Hematopoietic multipotent progenitor cell treated with erythropoietin and hydrocortisone succinate and interleukin-3 and kit ligand, for 15 days (in vitro differentiated cells): ENCODE measurements at places on chromosomes 3 and 15.

GRCh38 chr3:25156626-25157025 lies 271.4 kb upstream of the RARB start:
- no peak for DNase-seq

- DNase-seq = no peak
These were observed 102.6 kb upstream of the PRR20G start for GRCh38 chr3:127390365-127391025.

GRCh38 chr3:64131725-64132469 lies 93.4 kb downstream of the PRICKLE2 start:
- no peak for DNase-seq

- DNase-seq = no peak
These were observed 7.9 kb upstream of the BNC1 start for GRCh38 chr15:83292317-83292716.

DNA sequence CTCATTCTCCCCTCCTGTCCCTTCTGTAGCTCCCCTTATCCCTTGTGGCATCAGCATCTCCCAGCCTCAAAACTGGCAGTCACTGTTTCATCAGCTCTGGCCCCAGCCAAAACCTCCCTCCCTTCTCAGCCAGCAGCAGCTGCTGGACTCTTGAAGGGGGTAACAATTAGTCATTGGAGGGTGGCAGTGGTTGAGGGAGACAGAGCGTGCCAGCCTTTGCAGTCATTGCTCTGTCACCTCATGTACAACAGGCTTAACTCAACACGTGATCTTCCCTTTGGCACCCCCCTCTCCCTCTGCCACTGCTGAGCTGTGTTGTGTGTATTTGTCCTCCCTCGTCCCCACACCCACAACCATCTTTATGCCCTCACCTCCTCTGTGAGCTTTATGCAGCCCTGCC lies 28.2 kb downstream of the RBP2 start:
- DNase-seq = no peak

- no peak for DNase-seq
These were observed 28.6 kb downstream of the KCNAB1 start for GRCh38 chr3:156148946-156149381.

DNA sequence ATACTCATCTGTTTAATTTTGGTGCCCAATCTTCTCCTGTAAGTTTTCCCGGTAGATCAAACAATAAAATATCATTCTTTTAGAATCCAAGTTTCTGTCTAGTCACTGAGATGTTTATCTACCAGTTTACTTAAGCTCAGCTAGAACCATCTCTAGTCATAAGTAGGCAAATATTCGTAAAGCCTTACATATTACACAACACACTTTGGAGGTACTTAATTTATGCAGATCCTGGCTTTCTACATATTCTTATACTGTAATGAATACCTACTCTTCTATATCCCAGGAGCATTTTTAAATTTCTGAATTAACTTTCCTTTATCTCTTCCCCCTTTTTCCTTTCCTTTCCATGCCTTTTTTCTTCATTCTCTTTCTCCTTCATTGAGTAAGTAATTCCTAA lies 185.9 kb upstream of the ZBTB20 start:
- DNase-seq = no peak

DNA sequence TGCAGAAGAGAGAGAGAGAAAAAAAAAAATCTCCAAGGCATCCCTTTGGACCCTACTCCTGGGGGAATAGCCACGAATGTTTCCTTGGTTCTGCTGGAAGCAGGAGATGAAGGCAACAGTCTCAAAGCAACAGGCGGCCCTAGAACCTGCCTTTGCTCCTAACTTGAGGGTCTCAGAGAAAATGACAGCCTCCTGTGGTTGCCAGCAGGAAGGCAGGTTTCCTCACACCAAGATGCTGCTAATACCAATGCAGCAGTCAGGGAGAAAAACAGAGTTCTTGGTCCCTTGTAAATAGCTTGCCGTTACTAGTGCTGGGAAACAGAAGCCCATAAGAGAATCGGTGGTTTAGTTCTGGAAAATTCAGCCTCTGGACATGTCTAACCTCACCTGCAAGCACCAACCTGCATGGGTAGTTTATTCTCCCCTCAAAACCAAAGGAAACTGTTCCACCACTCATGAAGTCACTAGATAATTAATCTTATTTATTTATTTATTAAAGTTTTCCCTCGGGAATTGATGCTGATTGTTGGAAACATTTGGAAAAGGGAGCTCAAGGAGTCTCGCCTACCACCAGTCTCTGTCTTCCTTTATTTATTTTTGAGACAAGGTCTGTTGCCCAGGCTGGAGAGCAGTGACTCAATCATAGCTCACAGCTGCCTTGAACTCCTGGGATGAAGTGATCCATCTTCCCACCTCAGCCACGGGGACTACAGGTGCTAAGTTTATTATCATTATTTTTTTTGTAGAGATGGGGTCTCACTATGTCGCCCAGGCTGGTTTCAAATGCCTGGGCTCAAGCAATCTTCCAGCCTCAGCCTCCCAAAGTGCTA lies 883 bp upstream of the FRMD4B start:
- no peak for DNase-seq

DNA sequence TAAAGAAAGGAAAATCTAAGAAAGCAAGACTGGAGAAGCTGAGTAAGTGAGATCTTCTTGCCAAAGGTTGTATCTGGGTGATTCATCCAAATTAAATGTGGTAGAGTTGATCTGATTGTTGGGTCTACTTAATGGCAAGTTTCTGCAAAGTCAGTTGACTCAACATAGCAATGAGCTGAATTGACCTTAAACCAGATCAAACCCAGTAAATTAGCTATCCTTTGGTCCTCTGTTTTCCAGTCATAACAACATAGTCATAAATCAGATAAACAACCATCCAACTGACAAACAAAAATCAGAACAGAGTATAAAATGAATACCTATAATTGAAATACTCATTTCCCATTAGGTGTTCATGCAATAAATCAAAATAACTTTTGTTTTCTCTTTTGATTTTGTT lies 142.6 kb upstream of the CFAP20DC start:
- DNase-seq = no peak

- DNase-seq = no peak
These were observed 59.1 kb downstream of the SST start for GRCh38 chr3:187610981-187611511.

DNA sequence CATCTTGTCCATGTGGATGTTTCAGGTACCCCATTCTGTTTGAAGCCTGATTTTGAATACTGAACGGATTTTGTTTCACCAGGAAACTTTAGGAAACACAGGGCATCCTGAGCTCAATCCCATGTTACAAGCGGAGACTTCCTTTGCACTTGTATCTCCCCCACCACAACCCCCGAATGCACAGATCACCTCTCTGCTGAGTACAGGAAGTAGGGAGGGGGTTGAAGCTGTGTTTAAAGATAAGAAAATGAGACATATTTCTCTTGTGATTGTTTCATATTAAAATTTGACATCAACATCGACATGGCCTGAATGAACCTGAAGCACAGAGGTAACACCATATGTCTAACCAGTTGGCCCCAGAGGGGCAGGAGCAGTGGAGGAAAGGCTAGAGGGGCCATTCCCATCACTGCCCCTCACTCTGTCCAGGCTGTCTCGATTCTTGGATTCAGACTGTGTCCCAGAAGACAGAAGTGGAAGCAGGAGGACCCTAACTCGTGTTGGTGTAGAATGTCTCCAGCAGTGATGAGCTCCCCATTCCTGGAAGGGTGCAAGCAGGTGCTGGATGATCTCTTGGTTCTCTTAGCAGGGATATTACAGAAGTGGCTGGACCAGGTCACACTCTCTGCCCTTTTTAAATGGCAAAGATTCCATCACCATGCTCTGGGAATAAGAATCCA lies 59.6 kb upstream of the IQSEC1 start:
- DNase-seq = no peak

- no peak for DNase-seq
These were observed 84.3 kb downstream of the KLHL25 start for GRCh38 chr15:85710340-85710842.

DNA sequence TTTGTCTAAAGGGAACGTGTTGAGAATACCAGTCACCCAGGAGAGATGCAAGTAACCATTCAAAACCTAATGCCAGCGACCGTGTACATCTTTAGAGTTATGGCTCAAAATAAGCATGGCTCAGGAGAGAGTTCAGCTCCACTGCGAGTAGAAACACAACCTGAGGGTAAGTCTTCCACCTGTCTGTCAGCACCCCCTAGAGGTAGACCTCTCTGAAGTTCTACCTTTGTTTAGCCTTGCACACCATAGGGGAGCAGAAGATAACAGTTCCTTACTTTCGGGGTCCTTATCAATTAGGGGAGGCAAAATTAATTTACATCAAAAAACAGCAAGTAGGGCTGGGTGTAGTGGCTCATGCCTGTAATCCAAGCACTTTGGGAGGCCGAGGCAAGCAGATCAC lies 124.4 kb downstream of the HCN4 start:
- peak; percentile 41 for DNase-seq

DNA sequence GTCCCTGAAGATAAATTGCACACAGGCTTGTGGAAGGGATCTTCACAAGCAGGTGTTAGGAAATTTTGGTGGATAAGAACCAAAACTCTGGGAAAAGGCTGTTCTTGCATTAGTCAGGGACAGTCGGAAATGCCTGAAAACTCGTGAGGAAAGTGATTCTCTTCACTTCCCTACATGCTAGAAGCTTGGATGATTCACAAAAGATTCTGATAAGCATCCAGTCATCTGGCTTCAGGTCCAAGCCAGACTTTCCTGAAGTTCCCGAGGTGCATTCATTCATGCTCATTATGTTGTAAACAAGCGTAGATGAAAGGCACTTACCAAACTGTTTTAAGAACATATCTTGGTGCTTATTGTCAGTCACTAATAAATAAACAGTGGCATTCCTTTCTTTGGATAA lies 1028.7 kb downstream of the NTRK3 start:
- no peak for DNase-seq

GRCh38 chr3:116070061-116070460 lies 375.2 kb downstream of the LSAMP start:
- no peak for DNase-seq

- DNase-seq = peak; percentile 34
These were observed 32.9 kb downstream of the B3GNT5 start for GRCh38 chr3:183285828-183286457.
